ENCODE measurements at places on chromosomes 4 and X.

DNA sequence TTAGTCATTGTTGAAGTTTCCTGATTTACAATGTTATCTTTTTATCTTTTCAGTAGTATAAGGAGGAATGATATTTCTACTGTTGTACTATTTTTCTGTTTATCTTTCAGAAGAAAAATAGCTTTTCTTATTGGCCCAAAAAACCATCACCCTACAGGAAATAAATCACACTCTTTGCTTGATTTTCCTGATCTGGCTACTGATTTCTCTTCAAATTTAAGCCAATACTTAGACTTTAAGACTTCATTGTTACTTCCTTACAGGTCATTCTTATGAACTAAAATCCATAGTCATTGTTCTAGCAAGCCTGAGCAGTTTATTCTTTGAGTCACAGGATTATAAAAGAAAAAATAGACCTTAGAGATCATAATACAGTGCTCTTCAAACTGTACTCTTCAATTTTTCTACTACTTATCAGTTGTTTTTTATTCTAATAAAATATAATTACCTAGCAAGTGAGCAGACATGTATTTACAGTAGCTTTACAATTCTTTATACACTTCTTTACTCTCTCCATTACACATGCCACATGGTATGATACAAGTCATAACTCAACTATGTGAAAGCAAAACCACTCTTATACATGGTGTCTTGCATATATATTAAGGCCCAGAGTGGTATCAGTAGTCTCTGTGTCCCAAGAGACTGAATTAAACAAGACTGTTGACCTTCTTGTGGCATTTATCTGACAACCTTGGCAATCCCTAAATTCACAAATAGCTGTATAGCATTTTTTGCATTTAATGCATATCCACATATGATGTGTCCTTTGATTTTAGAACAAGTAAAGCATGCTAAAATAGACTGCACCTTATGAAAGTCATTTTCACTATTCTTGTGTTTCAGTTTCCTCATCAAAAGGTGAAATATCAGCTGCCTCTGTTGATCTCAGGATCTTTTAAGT is 47.9 kb downstream of the TET2 start:
- no peak for DNase-seq

DNA sequence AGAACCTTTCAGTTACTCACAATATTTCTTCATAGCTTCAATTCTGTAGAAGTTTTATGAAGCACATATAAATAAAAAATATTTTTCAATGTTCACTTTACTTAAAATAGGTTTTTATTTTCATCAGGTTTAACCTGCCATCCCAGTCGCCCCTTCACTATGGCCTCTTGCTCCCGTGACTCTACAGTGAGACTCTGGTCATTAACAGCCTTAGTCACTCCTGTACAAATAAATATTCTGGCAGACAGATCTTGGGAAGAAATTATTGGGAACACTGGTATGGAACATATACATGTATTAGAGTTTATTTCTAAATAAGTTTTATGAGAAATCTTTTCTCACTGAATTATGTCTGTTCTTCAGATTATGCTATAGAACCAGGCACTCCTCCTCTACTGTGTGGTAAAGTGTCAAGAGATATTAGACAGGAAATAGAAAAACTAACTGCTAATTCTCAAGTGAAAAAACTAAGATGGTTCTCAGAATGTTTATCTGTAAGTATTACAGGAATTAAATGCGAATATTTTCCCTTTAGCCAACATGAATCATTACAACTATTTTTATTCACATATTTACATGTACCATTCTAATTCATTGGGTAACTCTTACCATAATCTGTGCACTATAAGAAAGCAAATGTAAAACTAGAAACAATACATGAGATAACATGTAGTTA is 45.6 kb downstream of the SPATA4 start:
- DNase-seq: no peak

DNA sequence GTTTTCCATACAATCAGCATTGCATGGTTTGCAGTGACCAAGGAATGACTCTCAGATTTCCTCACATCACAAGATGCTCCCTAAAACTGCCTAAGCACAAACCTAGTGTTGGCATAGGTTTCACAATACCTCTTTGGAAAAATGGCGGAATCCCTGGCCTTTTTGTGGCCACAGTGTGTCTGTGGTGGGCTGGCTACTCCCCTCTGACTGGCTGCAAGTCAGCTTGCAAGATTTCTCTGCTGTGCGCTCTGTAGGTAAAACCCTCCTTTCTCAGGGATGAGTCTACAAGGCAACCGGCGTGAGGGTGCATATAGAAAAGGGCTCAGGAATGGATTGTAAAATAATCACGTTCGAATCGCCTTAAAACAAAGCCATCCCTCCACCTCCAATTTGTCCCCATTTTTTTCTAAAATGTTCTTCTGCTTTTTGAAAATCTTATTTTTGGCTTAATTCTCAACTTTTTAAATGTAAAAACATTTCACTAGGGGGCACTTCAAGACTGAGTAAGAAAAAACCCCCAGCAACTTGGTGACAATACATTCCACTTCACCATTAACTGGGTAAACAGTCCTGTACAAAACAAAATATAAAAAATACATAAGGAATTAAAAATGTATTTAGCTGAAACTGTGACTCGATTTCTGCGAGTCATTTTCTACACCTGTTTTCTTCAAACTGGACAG is 235.6 kb downstream of the STIM2 start:
- no peak for DNase-seq

DNA sequence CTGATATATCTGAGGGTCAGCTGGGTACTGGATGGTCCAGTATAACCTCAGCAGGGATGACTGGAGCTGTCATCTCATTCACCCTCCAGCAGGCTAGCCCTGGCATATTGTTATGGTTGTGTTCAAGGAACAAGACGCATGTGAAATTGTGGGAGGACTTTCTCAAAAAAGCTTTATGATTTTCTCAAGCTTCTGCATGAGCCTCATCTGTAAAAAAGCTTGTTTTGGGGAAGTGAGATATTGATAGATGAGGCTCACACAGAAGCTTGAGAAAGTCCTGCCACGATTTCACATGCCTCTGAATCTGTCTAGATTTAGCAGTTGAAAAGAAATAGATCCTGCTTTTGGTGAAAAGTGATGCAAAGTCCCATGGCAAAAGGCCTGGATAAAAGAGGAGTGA is 93.4 kb downstream of the SPCS3 start:
- no peak for DNase-seq

DNA sequence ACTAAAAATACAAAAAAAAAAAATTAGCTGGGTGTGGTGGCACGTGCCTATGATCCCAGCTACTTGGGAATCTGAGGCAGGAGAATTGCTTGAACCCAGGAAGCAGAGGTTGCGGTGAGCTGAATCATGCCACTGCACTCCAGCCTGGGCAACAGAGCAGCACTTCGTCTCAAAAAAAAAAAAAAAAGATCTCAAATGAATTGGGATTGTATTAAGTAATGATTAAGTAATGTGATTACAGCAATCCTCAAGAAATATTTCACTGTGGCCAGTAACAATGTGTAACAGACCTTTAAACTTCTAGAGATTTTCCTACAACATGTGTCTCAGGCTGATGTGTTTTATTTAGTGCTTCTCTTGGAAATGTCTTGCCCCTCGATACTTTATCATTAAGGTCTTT is 46.8 kb downstream of the PKD2 start:
- DNase-seq: no peak
